ENCODE measurements at places on chromosomes 2 and 18.

- no peak for DNase-seq
These were observed 17.4 kb upstream of the COL6A3 start for GRCh38 chr2:237431372-237431771.

GRCh38 chr18:10299643-10300042, 154.8 kb upstream of the APCDD1 start:
- DNase-seq, result peak; percentile 92

- DNase-seq, result no peak
These were observed 143.9 kb downstream of the CAPN13 start for GRCh38 chr2:30663321-30663720.

GRCh38 chr2:136785215-136785614, 19.9 kb downstream of the THSD7B start:
- DNase-seq, result no peak

DNA sequence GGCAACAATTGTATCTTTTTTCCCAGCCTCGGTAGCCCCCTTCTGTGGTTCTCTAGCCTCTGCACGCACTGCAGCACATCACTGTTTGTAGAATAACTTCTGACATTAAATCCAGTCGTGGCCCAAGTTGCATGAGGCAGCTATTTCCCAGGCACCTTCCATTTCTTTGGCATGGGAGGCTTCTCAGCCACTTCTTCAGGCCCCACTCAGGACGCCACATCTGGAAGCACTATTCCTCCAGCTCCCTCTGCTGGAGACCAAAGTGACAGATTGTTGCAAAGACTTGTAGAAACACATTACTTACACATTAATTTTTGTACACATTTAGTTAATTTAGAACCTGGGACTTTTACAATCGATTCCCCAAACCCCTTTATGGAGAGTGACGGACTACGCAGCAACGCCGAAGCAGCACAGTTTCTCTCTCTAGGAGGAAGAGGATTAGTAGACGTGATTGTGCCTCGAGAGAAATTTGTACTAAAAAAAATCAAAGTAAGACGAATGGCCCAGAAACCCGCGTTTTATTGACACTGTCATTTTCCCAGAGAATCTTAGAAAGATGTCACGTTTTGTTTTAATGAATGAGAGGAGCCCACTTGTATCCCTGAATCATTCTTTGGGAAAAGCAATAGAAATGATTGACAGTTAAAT, 57.8 kb upstream of the RGPD5 start:
- peak; percentile 77 for DNase-seq
